HuH-7.5 (cell line): ENCODE measurements at places on chromosomes 5 and 9.

DNA sequence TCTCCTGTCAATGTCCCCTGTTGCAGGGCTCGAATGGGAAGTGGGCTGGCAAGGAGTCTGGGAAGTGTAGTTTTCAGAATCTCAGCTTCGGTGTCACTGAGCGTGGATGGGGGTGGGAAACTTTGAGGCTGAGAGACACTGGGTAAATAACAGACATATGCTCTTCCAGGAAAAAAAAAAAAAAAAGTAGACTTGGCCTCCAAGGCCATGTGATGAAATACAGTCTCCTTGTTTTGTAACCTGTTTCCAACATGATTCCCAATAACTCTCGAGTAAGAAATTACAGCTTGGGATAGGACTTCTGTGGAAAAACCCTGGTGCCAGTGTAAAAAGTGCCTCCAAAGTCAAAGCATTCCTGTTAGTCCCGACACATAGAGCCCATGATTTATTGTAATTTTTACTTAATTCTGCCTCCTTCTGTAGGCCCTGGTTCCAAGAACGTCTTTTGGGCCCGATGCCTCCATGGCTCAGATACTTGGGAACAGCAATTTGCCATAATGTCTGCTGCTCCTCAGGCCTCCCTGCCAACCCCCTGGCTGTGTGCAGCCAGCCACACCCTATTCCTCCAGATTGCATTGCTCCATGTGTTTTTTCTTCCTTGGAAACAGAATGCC is 119.5 kb upstream of the TNC start:
- DNase-seq, result no peak

DNA sequence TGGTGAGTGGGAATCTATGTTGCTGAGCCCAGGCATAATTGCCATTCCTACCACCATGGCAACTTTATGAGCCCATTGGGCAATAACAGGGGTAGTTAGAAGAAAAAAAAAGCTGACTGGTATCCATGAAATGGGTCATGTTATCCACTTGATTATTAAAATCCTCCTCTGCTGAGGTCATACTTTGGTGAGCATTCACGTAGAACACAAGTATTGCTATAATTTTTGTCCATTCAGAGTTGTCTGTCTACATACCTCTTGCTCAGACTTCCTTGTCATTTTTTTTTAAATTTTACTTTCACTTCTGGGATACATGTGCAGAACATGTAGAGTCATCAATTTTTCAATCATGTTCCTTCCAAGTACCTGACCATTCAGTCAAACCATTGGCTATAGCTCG is 780.8 kb upstream of the ARRDC3 start:
- no peak for DNase-seq

GRCh38 chr9:89911721-89912604 is 307.2 kb downstream of the GADD45G start:
- no peak for DNase-seq

- no peak for DNase-seq
These were observed 25.7 kb downstream of the SLC1A1 start for GRCh38 chr9:4515958-4516375.

GRCh38 chr9:114282926-114283325 is 40.0 kb upstream of the ORM1 start:
- DNase-seq, result no peak
